Activated CD4-positive, CD25-positive, alpha-beta regulatory T cell treated with anti-CD3 and anti-CD28 coated beads, Interleukin-2, amount 50 U/mL, for 24 hours (primary cell): ENCODE measurements at places on chromosomes 3 and 15.

- ATAC-seq = no peak
Observed at GRCh38 chr3:23152989-23153388, 50.1 kb upstream of the UBE2E2 start.

DNA sequence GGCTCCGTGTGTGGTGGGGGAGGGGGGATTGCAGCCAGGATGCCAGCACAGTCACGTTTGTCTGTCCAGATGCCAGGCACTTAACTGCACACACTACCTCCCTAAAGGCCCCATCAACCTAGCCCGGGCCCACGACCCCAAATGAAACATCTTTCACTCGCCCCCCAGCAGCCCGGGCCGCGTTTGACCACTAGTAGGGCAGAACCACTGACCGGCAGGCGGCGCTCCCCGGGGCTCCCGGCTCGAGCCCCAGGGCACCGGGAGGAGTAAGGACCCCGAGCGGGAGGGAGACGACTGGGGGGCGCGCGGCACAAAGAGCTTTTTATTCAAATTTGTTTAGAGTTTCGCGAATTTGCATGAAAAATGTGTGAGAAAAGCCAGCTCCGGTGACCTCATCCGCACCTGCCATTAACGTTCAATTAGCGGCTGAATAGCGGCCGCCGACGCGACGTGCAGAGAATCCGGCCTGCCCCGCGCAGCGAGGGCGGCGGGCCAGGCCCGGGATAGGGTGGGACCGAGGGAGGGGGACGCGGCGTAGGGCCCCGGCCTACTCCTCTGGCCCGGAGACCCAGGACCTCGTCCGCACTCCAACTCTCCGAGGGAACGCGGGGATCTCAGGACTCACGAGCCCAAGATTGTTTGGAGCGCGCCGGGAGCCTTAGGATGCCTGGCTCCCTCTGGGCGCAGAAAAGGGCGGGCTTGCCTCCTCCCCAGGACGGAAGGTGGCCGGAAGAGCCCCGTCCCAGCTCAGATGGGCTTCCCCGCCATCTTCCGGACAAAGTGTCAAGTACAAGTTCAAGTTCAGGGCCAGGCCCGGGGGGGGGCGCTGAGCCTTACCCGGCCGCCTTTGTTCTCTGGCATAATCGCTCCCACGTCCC, 64.9 kb upstream of the POLG start:
- peak; percentile 56 for ATAC-seq

- no peak for ATAC-seq
Observed at GRCh38 chr15:45326741-45327140, 51.6 kb downstream of the GATM start.

DNA sequence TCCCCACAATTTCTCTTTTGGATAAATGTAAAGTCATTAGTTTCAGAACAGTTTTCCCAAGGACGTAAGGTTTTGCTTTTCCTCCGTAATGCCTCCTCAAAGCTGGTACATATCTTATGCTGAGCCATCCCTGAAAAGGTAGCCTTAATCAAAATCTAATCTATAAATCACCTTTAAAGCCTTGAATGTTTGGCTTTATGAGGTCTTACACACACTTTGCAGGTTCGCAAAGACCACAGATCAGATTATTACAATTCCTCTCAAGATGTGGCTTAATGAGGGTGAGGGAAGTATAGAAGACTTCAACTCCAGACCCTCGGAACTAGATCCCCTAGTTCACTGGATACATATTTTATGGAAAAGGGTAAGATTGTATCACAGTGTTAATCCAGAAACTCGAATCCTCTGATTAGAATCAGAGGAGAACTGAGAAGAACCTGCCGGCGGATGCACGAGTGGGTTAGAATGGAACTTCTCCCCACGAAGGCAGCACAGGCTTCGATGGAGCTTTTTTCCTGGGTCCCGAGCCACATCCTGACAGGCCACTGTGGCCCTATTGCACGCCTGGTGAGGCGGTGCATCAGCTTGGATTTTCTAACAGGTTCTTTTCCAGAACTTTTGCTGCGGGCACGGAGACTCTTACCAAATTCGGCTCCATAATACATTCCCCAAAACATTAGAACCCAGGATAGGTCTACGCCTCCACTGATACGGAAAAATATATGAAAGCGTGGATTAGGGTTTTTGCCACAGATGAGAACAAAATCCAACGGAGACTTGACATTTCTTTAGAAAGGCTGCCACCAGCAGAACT, 1.2 kb downstream of the CTXND1 start:
- no peak for ATAC-seq

DNA sequence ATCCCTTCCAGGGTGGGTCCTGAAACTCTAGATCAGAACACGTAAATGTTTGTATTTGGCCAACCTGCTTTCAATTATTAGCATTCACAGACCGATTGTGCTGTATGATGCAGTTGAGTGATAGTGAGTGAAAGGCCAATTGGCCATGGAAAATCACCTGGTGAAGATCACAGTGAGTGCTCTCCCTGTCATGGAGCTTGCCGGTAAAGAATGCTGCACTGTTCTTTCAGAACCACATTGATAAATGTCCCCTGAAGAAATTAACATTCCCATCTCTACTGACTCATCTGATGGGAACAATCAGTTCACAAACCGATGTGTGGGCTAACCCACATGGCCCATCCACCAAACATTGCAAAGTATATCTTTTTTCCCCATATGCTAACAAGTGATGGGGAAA, 324.8 kb upstream of the TBL1XR1 start:
- ATAC-seq = no peak

DNA sequence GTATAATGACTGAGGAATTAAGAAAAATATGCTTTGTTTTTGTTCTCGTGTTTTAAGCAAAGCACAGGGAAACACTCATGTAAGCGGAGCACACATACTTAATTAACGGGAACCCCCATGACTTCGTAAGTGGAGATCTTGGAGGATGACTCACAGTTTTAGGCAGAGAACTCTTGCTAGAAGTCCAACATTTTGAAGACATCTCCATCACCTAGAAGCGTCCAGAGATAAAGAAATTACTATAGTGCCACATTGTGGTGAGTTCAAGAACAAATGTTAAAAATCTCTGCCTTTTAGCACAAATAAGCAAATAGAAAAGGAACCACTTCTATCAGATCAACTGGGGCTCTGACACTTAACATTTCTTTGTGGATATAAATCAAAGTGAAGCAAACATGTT, 194.1 kb upstream of the ARHGEF26 start:
- no peak for ATAC-seq

- no peak for ATAC-seq
Observed at GRCh38 chr3:181695661-181696491, 15.8 kb upstream of the SOX2 start.

DNA sequence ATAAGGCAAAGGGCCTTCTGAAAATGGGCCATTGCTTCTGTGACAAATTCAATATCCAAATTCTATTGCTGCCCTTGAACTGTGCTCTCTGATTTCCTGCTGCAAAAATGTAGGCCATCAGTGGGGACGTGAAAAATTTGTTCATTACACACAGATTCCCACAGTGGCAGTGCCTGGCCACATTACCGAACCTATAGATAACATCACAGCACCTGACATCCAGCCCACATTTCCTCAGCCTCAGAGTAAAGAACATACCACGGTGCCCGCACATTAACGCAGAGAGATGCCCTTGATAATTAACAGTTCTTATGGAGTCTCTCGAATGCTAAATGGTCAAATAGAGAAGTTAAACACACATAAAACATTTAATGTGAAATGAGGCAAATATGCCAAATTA, 931.6 kb upstream of the CFAP20DC start:
- no peak for ATAC-seq

DNA sequence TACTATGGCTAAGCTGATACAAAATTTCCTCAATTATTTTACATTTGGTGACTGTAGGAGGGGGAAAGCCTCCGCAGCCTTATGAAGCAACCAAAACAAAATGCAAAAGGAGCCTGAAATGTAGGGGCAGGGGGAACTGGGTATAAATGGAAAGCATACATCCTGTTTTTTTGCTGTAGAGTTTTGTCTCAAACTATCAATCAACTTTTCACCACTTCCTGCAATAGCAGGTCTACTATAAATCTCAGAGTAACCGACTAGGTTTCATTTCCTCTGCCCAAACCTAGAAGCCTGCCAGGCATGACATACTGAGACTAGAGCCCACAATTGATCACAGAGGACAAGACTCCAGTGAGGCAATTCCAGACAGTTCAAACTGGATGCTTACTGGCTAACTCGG, 91.3 kb downstream of the SHQ1 start:
- peak; percentile 95 for ATAC-seq

- no peak for ATAC-seq
Observed at GRCh38 chr3:58254144-58254543, 16.6 kb downstream of the ABHD6 start.

GRCh38 chr15:84570164-84570735, 30.6 kb upstream of the ZSCAN2 start:
- ATAC-seq = peak; percentile 39

DNA sequence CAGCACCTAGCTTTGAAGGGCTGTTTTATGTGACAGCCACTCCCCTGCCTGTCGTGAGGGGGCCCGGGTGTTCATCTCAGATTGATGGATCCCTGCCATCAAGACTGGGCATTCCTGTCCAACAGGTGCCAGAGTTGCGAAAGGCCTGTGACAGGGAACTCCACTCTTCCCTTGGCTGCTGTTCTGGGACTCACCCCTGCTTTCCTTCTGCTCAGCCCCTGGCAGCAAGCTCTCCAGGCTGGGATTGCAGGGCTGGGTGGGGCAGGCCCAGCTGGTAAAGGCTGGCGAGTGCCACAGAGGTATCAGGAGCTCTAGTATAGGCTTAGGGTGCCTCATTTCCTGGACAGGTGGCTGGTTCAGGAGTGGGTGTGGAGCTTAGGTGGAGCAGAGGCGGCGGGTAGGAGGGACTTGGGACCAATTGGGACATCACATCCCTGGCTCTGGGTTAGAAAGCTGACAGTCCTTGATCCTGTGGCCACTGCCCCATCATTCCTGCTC, at the start of gene PLA2G4B:
PLA2G4B (plus strand) TSS at position 448 of the 498 bp plus-strand sequence. CDS start 67 bp downstream, outside the sequence.
- no peak for ATAC-seq

DNA sequence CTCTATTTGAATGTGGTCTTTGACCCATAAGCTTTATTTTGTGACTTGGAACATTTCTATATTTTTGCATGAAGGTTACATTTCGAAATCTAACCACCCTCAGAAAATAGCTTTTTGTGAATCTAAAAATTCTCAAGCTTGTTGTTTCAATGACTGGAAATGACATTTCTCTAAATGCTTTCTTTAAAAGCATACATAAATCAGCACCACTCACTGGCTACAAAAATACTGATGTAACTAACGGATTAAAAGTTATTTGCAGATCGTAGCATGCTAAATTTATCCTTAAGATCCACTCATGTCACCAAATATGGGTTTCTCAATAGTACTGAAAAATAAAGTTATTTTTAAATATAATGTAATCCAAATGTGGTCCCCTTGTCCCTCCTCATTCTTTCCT, 55.2 kb upstream of the ACAN start:
- no peak for ATAC-seq

DNA sequence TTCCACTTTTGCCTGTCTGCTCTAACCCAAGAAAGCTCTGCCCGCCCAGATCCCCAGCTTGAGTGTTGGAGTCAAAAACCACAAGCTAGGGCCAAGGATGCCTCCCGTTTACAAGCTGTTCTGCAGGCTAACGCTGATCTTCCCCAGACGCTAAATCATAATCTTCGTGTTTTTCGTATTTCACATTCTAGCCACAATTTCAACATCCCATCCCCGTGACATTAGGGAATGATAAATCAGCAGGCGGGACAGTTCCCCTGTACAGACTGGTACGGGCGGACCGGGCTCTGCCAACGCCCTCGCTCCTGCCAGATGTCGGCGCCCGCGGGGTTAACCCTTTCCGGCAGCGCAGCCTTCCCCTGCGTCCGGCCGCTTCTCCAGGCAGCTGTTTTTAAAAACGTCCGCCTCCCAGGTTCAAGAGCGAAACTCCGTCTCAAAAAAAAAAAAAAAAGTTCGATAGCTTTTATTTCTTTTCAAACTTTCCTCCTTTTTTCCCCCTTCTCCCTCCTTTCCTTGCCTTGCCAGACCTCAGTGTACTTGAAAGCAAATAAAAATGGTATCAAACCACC, 81.0 kb upstream of the BNC1 start:
- no peak for ATAC-seq

GRCh38 chr3:143896486-143896885, 48.2 kb upstream of the SLC9A9 start:
- no peak for ATAC-seq

- no peak for ATAC-seq
Observed at GRCh38 chr3:45225465-45226205, 452 bp downstream of the TMEM158 start.

GRCh38 chr3:48877671-48878070, 21.0 kb downstream of the SLC25A20 start:
- no peak for ATAC-seq

GRCh38 chr3:154791611-154792010, 288.5 kb upstream of the MME start:
- ATAC-seq = no peak

DNA sequence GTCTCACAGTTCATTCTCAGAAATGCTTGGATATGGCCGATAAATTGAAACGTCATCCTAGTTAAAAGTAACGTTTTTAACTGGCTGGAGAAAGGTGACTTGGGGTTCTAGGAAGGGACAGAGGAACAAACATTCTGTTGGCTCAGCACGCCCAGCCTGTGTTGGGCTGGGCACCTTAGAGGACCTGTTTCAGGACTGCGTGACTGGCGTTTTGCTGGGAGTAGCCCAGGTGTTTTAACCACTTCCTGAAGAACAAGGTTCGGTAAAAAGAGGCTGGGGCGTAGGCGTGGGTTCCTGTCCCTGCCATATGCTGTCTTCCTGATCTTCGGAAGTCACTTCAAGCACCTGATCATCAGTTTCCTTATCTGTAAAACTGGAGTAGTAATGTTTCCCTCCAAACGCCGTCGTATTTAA, 1.1 kb upstream of the TLNRD1 start:
- peak; percentile 40 for ATAC-seq
